ENCODE measurements at places on chromosomes 1 and 21.

- no peak for DNase-seq
These were observed 31.3 kb downstream of the EPHA2 start for GRCh38 chr1:16124377-16125087.

DNA sequence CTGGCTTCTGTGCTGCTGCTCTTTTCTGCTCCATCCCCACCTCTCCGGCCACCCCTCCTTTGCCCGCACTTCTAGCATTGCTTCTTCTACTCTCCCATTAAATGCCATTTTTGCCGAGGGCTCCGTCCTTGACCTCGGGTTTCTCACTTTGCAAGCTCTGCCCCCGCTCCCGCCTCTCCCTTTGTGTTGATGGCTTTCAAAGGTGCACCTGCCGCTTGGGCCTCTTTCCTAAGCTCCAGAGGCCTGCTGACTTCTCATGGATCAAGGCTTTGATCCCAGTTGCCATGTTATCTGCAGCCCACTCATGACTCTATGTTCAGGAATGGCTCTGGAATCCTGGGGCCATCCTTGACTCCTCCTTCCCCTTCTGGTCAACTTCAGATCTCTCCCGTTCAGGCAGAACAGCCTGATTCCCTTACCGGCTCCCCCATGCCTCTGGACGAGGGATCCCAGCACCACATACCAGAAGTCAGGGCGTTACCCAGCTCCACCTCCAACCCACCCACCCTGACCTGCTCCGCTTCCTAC is 54.3 kb downstream of the TLR5 start:
- DNase-seq: no peak

DNA sequence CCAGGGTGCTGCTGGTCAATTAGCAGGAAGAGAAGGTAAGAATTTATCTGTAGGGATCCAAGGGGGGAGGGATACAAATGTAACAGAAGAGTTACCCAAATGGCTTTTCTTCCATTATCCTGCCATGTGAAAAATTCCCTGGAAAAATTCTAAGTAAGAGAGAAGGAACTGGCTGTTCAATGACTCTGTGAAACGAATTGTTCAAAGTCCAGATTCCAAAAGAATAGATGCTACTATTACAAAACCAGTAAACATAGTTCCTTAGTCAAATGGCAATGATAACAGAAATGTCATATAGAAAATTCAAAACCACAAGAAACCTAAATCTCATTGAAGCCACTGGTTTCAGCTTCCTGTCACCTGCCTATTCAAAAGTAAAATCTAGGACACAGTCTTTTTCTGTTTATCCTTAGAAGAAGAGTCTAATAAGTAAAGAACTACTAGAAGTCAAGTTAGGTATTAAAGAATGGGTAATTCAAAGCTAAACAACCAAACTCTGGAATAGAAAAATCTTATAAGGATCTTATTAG is 102.6 kb downstream of the ZNF644 start:
- DNase-seq: no peak

DNA sequence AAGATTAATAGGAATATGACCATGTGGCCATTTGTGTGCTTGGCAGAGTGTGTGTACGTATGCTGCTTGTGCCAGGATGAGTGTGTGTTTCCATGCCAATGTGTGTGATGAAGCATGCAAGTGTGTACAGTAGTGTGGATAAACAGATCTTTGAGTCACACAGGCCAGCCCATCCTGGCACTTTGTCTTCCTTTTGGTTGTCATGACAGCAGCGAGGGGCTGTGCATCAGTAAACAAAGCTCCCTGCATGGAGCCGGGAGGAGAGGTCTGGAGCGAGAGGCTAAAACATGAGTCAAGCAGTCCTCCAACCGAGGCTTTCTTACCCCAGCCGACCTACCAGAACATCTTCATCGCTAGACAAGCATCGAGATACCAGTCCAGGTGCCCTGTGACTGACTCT is 221.2 kb downstream of the CACNA1E start:
- no peak for DNase-seq

GRCh38 chr1:224809137-224809536 is 120.3 kb upstream of the DNAH14 start:
- DNase-seq: no peak

DNA sequence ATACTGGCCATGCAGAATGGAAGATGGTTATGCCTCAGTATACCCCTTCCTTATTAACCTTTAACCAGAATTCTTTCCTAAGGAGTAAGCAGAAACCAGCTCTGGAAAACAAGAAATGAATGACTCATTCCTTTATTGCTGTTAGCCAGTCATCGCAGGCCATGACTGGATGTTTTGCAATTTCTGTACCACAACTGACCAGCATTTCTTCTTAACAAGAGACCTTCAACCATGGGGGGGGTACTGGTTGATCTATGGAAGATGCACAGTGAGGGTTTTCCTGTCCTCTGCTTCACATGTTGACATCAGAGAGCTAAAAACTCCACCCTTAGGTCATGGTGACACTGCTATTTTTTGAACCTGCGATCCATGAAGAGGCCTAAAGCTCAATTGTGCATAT is 28.0 kb upstream of the RNF2 start:
- no peak for DNase-seq

GRCh38 chr1:83090195-83090594 is 908.7 kb downstream of the TTLL7 start:
- no peak for DNase-seq

GRCh38 chr1:187648091-187648490 is 819.3 kb downstream of the PLA2G4A start:
- DNase-seq: no peak

- DNase-seq: no peak
These were observed 11.8 kb upstream of the SLAMF7 start for GRCh38 chr1:160727316-160727640.

DNA sequence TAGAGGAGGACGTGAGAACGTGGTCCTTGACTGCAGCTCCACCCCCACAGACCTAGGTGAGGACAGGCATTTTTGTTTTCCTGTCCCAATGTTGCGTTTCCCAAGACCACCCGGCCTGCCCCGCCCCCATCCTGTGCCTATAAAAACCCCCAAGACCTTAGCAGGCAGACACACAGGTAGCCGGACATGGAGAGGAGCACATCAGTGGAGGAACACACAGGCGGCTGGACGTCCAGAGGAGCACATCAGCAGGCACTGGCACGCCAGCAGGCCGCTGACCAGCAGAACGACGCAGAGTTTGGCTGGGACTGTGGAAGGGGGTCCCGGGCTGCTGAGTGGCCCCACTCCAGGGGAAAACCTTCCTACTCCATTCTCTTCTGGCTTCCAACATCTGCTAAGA is 12.7 kb upstream of the HMGCL start:
- no peak for DNase-seq

- DNase-seq: no peak
These were observed 18.8 kb upstream of the RGS16 start for GRCh38 chr1:182622901-182623528.

GRCh38 chr21:41267346-41267745 is 49.3 kb upstream of the FAM3B start:
- no peak for DNase-seq

GRCh38 chr1:2160451-2161300 is 33.9 kb downstream of the FAAP20 start:
- DNase-seq: no peak

- DNase-seq: no peak
These were observed 26.1 kb upstream of the LYPLAL1 start for GRCh38 chr1:219147571-219148019.

GRCh38 chr1:244920911-244921761 is 56.8 kb upstream of the HNRNPU start:
- no peak for DNase-seq

DNA sequence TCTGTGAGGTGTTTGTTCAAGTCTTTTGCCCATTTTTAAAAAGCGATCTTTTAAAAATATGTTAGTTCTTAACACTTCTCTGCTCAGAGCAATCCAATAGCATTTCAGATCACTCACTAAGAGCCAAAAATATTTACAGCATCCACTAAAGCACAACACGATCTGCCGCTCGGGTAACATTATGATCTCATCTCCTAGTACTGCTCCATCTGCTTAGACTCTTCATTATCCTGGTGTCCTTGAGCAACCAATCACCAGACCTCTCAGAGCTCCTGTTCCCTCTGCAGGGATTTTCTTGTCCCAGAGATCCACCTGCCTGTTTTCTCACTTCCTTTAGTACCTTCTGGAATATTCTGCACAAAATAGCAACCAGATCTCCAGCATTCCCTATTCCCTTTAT is 235.3 kb upstream of the ESRRG start:
- no peak for DNase-seq

DNA sequence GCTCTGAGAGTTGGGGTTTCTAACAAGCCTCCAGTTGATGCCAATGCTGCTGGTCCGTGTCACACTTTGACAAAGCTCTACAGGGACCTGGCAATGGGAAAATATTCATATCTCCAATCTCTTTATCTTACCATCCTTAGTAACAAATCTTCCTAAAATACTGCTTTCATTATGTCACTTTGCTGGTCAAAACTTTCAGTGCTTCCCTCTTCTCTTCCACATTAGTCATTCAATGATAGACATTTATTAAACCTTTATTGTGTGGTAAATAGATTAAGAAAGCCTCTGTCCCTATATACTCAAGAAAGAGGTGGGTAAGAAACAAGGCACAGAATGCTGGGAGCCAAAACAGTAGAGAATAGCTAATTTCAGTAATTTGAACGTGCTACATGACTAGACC is 79.3 kb downstream of the SLC44A5 start:
- DNase-seq: no peak

GRCh38 chr1:219088778-219089557 is 84.7 kb upstream of the LYPLAL1 start:
- DNase-seq: peak; percentile 50

DNA sequence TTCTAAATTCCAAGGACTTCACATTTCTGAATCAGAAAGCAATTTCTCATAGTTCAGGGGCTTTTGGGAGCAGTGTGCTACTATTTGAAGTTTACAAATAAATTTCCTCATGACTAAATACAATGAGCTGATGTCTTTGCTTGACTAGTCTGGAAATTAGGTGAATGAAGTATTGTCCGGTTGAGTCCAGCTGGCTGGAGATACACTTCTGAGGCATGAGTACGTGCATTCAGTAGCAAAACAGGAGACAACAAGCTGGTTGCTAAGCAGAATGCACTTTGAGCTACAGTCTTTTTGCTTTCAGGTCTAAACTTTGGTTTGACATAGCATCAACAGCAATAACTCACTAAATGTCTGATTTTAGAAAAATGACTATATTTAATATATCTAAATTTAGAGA is 27.1 kb downstream of the ZNHIT6 start:
- no peak for DNase-seq

DNA sequence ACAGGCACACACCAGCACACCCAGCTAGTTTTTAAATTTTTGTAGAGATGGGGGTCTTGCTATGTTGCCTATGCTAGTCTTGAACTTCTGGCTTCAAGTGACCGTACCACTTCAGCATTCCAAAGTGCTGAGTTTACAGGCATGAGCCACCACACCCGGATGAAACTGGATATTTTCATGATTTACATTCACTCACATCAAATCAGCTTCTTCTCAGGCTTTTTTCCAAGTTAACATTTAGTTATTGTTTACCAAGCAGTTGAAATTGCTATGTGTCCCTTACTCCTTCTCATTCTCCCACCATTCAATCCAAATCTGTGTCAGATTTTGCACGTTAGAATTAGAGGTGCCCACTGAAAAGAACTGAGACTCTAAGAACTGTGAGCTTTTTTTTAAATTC is 18.4 kb downstream of the RIT1 start:
- no peak for DNase-seq

- DNase-seq: no peak
These were observed 16.1 kb downstream of the ADORA1 start for GRCh38 chr1:203143641-203144040.

DNA sequence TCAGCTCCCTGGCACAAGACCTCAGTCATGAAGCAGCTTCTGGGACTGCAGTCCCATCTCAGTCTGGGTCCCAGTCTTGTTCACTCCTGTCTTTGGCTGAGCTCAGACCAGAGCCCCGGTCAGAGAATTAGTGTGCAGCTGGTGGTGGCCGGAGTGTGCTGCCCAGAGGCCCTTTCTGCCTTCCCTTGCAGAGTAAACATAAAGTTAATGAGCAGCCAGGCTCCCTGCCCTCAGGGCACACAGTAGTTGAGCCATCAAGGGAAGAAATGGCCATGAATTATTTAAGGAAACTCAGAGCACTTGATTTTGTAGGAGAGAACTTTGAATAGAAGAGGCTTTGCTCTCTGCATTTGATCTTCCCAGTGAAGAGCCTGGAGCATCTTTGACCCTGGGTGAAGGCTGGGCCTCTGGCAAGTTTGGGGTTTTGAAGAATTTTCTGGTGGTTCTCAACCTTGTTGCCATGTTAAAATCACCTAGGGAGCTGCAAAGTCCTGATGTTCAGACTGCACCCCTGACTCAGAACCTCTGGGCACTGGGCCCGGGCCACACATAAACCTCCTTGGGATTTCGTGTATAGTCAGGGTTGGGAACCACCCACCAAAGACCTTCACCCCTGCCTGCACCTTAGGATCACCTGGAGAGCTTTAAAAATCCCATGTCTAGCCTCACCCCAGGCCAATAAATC is 26.4 kb upstream of the SELENON start:
- no peak for DNase-seq

GRCh38 chr1:23889074-23889473 is 21.0 kb upstream of the FUCA1 start:
- DNase-seq: no peak

- no peak for DNase-seq
These were observed 71.6 kb upstream of the TARDBP start for GRCh38 chr1:10940838-10941237.

GRCh38 chr1:1092149-1092855 is 18.2 kb upstream of the RNF223 start:
- DNase-seq: no peak

- no peak for DNase-seq
These were observed 15.2 kb upstream of the CLSTN1 start for GRCh38 chr1:9838946-9839345.

GRCh38 chr1:180230416-180230790 is 339 bp downstream of the LHX4 start:
- DNase-seq: no peak

GRCh38 chr1:86110451-86111129 is 46.0 kb downstream of the COL24A1 start:
- no peak for DNase-seq

- no peak for DNase-seq
These were observed 52.2 kb downstream of the MEF2D start for GRCh38 chr1:156448134-156448967.

Measured in CMK (cell line).